ENCODE measurements at places on chromosomes 5 and 9. TPM values are rescaled to one million over a fixed set of nuclear protein-coding genes. Genes with fewer than 3 reads are reported as not detected.

DNA sequence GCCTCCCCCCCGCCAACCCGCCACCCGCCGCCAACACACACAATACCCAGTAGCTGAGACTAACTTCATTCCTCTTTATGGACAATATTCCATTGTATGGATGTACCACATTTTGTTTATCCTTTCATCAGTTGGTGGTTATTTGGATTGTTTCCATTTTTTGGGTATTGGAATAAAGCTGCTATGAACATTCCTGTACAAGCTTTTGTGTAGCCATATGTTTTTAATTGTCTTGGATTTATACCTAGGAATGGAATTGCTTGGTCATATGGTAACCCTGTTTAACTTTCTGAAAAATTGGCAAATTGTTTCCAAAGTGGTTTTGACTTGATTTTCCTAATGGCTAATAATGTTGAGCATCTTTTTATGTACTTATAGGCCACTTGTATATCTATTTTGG, 4.9 kb upstream of the UBTD2 start:
- DNase-seq: no peak

SMIM33 gene
- not detected for polyA plus RNA-seq

SEMA6A gene
- 43.8 TPM for polyA plus RNA-seq

DNA sequence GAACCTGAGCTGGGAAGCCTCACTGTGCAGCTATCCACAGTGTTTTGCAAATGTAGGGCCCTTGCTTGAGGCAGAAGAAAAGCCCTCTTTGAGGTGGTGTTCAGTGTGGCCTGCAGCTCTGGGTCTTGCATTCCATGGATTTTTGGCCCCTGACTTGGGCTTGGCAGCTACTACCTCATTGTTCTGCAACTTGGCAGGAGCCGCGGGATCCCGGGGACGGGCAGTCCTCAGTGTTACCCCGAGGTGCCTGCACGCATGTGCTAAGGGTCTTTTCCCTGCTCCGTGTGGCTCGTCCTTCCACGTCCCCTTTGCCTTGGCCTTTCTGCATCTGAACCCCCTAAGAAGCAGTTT, 39.8 kb downstream of the NEK6 start:
- peak; percentile 91 for DNase-seq

DNA sequence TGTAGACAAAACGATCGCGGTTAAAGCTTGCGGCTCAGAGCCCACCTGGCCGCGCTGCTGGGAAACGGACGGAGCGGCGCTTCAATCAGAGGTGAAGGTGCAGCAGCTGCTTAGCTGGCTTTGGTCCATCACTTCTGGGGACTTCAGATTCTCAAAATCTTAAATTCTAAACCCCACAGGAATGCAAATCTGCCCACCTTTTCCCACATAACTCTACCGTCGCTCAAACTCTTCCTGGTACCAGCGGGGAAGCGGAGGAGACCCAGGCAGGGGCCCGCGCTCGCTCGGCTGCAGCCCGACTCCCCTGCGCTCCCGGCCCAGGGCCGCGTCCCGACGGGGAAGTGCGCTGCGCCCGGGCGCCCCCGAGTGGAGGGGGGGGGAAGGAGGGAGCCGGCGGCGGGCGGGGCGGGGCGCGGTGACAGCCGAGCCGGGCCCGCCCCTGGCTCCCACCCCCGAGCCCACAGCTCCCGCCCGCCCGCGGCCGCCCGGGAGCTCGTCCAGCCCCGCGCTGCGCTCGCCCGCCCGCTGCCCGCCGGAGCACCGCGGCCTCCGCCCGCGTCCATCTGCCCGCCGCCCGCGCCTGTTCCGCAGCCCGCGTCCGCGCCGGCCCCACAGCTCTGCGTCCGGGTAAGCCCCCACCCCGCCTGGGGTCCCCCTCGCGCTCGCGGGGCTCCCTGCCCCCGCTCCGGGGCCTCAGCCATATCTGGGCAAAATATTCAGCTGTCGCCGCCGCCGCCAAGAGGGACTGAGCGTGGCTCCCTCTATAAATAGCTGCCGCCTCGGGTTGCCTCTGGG, at the start of gene TMOD1:
Gene TMOD1, plus strand, starts transcription at position 490 of the 795 bp plus-strand sequence. CDS start 22,523 bp downstream, outside the sequence.
- peak; percentile 41 for DNase-seq

GRCh38 chr5:134111741-134112647, 2.5 kb upstream of the TCF7 start:
- DNase-seq: no peak
